ENCODE measurements at places on chromosomes 7 and 10.

- DNase-seq, result no peak
Observed at GRCh38 chr7:131057015-131057793, 270.5 kb upstream of the MKLN1 start.

GRCh38 chr7:15352421-15353206, 209.2 kb downstream of the AGMO start:
- no peak for DNase-seq

DNA sequence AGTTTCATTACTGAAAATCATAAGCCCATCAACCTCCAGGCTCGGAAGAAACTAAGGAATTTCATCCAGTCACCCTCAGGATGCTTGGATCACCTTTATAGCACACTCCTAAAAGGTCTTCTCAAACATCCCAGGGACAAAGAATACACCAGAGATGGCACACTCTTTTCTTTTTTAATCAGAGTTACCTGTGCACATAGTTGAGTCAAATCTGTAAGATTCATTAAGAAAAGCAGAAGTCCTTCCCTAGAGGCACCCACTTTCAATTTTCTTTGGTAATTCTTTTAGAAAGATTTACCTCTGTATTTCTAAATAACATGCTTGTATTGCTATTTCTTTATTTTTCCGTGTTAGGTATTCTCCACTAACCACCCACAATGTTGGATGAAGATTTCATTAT, 50.6 kb upstream of the IL6 start:
- DNase-seq, result no peak

GRCh38 chr7:20696002-20696605, 80.6 kb downstream of the ABCB5 start:
- DNase-seq, result no peak

GRCh38 chr10:122478971-122479370, 17.6 kb downstream of the HTRA1 start:
- no peak for DNase-seq

DNA sequence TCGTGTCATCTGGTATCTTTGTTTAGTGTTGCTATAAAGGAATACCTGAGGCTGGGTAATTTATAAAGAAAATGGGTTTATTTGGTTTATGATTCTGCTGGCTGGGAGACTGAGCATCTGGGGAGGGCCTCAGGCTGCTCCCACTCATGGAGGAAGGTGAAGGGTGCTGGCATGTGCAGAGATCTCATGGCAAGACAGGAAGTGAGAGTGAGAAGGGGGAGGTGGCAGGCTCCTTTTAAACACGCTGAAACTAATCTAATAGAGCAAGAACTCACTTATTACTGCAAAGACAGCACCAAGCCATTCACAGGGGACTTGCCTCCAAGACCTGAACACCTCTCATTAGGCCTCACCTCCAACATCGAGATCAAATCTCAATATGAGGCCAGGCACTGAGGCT, 11.3 kb downstream of the OIT3 start:
- DNase-seq, result no peak

Data from effector CD4-positive, alpha-beta T cell (primary cell).